ENCODE measurements at places on chromosomes 13 and 19.

DNA sequence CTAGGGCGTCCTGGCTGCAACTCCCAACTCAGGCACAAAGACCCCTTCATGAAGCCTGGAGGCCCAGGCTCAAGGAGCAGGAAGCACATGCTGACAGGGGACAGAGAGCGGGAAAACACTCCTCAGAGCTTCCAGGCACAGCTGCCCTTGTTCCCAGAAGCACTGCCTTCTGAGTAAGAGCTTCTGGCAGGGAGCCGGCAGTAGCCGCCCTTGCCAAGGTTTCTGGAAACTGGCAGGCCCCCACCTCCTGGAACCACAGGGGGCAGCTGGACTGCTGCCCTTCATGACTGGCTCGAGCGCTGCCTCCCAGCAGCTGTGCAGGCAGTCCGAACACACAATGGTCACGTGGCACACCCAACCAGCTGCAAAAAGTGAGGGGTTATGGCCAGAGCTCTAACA is 33.6 kb upstream of the EPHX3 start:
- no peak for DNase-seq

GRCh38 chr19:2186071-2186846 is 22.5 kb downstream of the DOT1L start:
- no peak for DNase-seq

- DNase-seq, result no peak
These were observed 118.7 kb downstream of the FRY start for GRCh38 chr13:32150239-32150638.

DNA sequence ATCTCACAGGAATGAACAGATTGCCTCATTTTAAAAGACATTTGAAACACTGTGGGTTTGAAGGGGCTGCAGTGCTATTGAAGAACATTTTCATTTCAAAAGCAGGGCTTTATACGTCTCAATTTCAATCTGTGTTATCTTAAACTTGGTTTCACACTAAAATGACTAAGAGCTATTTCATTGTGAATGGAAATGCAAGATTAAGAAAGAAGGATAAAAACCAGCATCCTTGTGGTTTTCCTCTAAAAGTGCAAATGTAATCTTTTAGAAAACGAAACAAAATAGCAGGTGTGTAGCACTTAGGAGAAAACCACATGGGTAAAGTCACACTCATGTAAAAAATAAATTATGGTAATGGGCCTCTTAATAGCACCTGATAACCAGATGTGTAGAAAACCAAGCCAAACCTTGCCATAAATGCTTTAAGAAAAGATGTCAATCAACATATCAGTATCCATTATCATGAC is 397.7 kb downstream of the GPC6 start:
- no peak for DNase-seq

- no peak for DNase-seq
These were observed 525.7 kb downstream of the UQCRFS1 start for GRCh38 chr19:28687296-28687695.

GRCh38 chr13:36950920-36951319 is 30.9 kb upstream of the SMAD9 start:
- DNase-seq, result no peak

DNA sequence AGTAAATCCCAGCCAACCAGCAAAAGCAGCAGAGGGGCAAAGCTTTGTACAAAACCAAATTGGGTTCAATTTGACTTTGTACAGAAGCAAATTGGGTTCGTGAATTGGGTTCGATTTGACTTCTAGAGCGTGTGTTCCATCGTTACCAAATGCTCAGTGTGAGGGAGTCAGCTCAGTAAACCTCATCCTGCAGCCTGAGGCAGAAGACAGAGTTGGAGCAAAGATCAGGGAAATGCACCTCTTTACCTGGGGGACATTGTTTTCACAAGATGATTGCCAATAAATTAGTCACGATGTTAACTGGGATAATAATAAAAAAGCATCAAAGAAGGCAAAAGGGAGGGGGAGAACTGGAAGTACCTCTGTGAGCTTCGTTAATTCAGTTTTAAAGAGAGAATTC is 1.5 kb downstream of the RAB20 start:
- DNase-seq, result no peak

- no peak for DNase-seq
These were observed 240.2 kb downstream of the LHFPL6 start for GRCh38 chr13:39362652-39363381.

DNA sequence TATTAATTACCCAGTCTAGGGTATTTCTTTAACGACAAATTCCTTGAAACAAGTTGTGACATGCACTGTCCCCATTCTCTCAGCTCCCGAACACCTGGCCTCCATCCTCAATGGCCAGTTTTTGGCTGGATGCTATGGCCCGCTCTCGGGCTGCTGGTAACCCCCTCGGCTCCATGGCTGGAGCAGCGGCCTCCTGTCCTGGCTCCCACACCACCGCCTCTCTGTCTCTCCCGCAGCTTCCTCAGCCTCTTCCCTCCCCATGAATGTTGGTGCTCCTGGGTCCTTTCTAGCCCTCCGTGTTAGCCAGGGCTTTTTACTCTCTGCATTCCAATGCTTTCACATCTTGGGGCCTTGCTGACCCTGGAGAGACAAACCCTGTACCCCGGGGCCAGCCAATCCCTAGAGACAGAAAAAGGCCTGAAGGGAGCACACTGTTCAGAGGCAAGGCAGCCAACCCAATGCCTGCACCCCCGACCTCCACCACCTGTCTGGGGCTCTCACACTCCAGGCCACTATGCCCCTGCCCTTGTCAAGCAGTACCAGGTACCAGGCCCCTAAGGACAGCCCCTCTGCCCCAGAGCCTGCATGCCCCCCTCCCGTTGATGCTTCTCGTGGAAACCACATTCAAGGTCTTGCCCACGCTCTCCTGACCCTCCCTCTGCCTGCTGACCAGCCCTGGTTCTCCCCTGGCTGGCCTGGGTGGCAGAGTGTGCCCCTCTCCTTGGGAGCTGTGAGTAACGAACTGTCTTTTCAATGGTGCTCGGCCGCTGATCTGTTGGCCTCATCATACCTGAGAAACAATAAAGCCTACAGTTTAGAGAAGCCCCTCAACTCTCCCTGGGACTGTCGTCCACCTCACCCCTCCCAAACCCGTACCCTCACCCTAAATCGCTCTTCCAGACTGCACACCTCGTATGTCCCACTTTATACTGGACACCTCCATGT is 86.9 kb upstream of the GPR183 start:
- DNase-seq, result no peak

- no peak for DNase-seq
These were observed 25.0 kb downstream of the RFC3 start for GRCh38 chr13:33842986-33843385.

DNA sequence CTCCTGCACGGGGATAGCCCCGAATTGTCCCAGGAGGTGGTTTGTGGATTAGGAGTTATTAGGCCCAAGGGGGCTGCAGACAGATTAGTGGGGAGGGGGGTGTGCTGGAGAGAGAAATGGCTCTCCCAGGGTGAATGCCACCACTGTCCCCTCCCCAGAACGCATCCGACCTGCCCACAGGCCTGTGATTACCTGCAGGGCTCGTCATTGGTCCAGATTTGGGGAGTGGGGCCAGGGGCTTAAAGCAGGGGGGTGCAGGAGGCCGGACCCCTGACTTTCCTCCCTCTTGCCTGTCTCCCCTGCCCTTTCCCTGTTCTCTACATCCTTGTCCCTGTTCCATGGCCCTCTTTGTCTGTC is 1.2 kb downstream of the NRTN start:
- no peak for DNase-seq

DNA sequence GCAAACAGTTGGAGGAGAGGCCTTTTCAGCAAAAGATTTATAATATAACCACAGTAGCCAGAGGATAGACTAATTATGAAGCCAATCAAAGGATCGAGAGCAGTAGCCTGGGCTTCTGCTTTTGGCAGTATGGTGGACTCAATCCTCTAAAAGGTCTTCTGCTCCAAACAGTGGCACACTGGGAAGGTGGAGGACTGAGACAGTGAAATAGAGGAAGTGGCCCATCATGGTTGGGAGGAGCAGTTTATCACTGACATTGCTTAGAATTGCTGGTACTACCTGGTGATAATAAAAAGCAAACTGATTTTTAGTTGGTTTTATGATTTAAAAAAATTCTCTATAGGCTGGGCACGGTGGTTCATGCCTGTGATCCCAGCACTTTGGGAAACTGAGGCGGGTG is 20.9 kb upstream of the PLAUR start:
- DNase-seq, result no peak

DNA sequence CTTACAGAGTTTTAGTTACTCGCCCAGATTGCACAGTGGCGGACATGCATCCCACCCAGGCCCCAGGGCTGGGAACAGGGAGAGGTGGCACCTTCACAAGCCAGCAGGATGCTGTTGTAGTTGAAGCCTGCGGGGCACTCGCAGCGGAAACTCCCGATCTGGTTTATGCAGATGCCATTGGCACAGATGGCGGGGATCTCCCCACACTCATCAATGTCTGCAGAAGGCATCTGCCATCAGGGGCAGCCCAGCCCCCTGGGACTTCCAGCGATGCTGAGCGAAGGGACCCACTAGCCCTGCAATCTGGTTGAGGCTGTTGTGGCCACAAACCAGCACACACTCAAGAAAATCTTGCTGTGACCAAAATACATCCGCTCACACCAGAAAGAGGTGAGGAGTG is 44.6 kb downstream of the CCL25 start:
- no peak for DNase-seq

GRCh38 chr13:68292601-68293000 is 1062.5 kb upstream of the PCDH9 start:
- no peak for DNase-seq

GRCh38 chr13:102679449-102680132 is 15.3 kb downstream of the METTL21C start:
- DNase-seq, result no peak

GRCh38 chr13:97241761-97242160 is 19.6 kb downstream of the MBNL2 start:
- no peak for DNase-seq

DNA sequence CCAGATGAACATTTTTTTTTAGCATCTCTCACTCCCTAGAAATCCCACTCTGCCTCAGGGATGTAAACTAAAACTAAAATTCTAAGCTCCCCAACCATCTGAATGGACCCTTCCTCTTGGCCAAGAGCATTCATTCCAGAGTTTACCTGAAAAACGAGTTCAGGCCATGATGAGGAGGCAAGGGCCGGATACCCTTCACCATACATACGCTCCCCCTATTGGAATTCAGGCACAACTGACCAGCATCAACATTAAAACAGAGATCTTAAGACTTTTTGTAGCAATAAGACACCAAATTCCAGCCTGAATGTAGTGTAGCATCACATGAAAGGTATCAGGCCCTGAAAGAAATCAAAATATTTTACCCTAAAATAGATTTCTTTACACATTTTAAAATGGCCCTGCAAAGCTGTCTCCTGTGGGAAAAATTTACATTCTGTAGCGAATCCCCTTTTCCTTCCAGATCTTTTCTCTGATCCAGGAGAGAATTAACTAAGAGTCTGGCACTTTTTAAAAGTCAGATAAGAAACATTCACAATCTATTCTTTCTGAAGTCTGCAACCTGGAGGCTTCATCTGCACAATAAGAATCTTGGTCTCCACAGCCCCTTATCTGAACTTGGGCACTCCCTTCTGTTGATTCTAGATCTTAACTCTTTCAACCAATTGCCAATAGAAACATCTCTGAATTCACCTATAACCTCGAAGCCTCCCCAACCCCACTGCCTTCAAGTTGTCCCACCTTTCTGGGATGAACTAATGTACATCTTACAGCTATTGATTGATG is 888.5 kb downstream of the UQCRFS1 start:
- DNase-seq, result no peak

DNA sequence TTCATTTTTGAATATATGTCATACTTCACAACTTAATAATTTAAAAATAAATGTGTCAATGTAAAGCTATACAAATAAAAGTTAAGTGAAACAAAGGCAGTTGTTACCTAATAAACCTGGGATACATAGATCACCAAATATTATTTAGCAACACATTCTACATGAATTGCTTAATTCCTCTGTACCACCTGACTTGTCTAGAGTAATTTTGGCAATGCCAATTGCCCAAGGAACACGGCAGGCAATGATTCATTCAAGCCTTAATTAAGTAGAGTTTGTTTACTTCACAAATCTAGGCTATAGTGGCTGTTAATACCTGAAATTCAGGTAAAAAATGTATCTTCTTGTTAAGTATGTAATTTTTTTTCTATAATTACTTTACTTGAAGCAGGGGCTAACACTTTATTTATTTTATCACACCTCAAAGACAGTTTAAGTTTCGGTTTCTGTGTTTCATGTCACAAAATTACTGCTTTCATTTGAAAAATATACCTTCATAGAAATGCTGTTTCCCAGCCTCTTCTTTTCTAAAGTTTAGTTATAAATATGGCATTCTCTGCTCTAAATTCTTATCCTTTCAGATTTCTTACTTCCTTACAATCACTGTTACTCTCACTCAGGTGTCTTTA is 705.7 kb downstream of the SLITRK5 start:
- no peak for DNase-seq

DNA sequence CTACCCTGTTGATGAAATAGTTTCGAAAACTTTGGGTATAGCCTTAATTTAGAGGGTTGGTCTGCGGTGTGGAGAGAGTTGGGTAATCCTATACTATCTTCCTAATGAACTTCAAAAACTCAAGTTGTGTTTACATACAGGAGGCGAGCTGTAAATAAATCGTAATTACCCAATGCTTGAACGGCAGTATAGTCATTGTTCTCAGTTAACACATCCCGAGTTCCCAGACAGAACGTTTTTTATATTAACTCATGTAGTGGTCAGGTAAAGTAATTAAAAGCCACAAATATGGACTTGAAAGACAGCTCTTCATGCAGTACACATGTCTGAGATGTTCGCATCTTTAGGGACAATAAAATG is 1.5 kb downstream of the PDS5B start:
- no peak for DNase-seq

- no peak for DNase-seq
These were observed 118.8 kb downstream of the EFNB2 start for GRCh38 chr13:106416645-106417044.

- no peak for DNase-seq
These were observed 275.3 kb downstream of the COG6 start for GRCh38 chr13:39930544-39931444.

- no peak for DNase-seq
These were observed 104.5 kb downstream of the UGGT2 start for GRCh38 chr13:95948656-95949055.

DNA sequence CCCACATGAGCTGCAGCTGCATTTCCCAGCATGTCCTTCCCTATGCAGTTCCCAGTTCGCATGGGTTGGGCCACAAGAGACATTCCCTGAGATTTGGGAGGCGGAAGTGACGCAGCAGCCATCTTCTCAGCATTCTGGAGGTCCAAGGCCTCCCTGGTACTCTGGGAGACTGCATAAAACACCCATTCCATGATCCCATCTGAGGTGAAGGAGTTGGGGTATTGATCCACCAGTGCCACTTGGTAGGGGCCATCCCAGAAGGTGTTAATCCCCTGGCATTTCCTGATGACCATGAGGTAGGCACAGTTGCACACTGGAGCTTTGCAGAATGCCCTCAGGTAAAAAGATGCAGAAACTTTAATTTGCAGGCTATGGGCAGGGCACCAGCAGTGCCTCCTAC is 25.4 kb downstream of the POP4 start:
- no peak for DNase-seq

DNA sequence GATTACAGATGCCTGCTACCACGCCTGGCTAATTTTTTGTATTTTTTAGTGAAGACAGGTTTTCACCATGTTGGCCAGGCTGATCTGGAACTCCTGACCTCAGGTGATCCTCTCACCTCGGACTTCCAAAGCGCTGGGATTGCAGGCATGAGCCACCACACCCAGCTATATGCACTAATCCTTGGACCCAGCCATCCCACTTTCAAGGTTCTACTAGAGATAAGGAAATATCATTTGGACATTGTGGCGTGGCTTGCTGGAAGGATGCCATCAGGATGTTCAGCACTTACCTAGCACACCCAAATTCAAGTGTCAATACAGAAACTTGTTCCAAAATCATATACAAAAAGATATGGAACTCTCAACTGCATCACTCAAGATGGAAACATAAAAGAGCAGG is 136.4 kb downstream of the ABCC4 start:
- DNase-seq, result no peak
